ENCODE measurements at places on chromosomes 5 and 9.

DNA sequence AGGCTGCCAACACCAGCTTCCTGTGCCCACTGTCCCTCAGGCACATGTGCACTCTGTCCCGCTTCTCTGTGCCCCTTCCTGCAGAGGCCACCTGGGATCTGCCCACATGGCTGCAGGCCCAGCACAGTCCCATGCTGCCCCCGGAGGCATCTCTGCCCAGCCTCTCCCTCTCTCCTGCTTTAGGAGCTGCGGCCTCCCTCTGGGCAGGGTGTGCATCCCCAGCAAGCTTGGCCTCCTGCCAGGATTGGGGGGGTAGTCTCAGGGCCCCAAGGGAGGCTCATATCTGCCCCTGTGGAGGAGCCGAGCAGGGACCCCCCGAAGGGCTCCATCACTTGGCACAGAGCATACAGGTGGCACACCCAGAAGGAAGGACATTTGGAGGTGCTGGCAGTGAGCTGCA lies 24.8 kb downstream of the FLT4 start:
- no peak for DNase-seq

DNA sequence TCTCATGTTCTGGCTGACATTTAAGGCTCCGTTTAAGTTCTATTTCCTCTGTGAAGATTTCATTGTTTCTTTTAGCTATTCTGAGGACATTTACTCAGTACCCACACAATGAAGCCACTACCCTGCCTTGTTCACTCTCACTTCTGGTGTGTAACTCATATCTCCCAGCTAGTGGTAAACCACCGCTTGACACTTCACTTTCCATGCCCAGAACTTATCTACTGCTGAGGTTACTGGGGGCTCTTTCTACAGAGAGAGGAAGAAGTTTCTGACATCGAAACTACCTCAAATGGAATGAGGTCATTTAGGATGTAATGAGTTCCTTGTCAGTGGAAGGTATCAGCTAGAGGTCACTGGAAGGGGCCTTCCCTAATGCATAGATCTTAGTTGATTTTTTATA lies 501.5 kb downstream of the DMAC1 start:
- no peak for DNase-seq

- no peak for DNase-seq
Observed at GRCh38 chr5:155728857-155729683, 597.9 kb upstream of the SGCD start.

GRCh38 chr9:4849369-4849768 lies 56.6 kb downstream of the RCL1 start:
- no peak for DNase-seq

DNA sequence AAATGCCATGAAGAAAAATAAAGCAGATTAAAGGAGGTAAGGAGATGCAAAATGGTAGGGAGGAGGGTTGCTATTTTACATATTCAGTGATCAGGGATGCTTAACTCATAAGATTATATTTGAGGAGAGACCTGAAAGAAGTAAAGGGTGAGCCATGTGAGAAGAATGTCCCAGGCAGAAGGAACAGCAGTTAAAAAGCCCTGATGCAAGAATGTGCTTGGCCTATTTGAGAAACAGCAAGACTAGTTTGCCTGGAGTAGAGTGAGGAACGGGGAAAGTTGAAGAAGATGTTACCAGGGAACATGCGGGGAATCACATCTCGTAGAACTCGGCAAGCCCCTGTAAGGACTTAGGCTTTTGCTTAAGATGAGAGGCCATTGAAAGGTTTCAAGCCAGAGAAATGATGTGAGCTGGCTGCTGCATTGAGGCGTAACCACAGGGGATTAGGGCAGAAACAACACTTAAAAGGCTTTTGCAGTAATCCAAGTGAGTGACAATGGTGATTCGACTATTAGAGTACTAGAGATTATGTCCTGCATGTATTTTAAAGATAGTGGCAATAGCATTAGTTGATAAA lies 198.7 kb downstream of the VPS13A start:
- no peak for DNase-seq

- DNase-seq = no peak
Observed at GRCh38 chr5:140298183-140298601, 4.7 kb downstream of the PFDN1 start.
